GM13976 (cell line): ENCODE measurements at places on chromosomes 16 and 17.

DNA sequence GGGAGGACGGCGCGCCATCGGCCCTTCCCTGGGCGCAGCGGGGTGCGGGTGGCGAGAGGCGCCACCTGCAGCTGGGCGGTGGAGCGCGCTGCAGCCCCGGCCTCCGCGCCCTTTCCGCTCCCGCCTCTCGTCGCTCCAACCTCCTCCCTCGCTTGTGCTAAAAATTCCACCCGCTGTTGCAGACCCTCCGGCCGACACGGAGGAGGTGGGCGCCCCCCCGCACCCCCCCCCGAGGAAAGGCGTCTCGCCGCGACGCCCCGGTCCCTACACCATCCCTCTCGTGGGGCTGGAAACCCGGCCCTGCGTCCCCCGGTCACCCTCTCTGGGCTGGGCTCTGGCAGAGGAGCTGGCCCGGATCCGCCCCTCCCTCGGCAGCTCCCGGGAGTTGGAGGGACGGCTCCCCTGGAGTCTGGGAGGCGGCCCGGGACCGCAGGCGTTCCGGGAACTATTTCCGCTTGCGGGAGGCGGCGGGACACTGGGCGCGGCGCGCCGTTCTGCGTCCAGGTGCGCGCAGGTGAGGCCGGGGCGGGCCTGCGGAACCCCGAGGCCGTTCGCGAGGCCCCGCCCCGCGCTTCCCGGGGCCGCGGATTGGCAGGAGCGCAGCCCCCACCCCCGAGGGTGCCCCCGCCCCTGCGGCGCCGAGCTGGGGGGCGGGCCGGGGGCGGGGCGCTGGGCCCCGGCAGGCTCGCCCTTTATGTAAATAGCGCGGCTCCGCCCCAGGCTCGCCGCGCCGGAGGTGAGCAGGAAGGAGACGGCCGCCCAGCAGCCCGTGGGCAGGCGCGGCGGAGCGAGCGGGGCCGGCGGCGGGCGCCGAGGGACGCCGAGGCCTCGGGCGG, at the start of gene LLGL2:
TSS of gene LLGL2 (plus strand) at position 728 of the 836 bp plus-strand sequence. CDS start 17,730 bp downstream, outside the sequence.
- peak; percentile 96 for DNase-seq

DNA sequence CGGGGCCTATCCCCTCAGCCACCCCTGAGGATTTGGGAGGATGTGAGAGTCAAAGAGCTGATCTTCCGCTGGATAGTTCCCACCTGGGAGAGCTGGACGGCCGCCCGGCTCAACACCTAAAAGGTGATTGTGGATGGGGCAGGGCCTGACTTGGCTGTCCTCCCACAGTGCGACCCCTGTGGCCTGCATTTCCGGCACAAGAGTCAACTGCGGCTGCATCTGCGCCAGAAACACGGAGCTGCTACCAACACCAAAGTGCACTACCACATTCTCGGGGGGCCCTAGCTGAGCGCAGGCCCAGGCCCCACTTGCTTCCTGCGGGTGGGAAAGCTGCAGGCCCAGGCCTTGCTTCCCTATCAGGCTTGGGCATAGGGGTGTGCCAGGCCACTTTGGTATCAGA, 4.5 kb downstream of the BCL6B start:
- DNase-seq: no peak

DNA sequence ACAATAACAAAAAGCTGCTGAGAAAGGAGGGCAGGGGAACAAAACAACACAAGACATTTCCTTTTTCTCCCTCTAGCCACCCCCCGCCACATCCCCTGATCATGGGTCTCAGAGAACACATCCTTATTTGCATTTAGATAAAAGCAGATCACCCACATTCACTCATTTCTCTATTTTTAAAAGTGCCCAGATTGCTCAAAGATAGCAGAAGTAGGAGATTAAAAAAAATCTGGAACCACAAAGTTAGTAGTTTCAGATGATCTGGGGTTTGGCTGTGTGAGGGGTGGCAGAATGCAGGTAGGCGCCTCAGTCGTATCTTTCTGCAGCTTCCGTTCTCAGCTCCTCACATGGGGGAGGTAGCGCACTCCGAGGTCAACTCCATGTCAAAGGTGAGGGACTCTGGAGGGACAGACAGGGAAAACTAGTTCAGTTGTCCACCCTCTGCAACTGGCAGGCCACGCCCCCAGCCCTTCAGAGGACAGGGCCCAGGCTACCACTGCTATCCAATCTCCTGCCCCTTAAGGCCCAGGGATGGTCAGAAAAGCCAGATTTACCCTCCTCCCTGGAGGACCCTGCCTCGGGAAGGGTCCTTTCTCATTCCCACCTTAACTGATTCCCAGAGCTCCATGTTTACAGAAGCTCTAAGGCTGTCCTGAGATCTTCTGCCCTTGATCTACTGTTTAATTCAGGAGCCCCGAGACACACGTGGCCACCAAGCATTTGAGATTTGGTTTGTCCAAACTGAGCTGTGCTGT, 27.3 kb downstream of the STAT5A start:
- DNase-seq: no peak

DNA sequence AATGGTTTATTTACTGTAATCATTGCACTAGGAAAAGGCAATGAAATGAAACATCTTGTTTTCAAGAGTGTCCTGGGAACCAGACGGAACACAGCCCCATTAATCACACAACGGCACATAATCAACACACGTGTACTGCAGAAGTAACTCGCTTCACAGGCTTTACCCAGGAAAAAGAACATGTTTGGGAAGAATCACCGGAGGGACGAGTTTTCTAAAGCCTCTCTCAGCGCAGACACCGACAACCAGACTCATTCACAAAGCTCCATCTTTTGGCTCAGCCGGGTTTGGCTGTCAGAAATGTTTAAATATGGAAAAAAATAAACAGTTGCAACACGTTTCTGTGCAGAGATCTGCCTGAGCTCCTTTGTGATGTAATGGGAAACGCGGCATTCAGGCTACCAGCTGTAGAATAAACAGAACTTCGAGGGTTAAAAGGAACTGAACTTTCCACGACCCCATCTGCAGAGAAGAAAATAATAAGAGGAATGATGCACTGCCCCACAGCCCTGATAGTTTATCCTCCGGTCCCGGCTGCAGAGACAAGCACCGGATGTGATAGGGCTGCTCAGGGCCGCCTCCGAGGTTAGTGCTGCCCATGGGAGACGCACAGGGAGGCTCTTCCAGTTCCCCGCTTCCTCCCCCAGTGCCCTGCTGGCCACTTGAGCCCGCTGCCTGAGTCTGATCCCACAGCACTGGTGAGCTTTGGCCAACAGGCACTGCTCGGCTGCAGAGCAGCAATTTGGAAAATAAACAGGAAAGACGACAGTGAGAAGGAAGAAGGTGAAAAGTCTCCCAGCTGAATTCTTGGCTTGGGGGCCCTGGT, 119.8 kb downstream of the HIC1 start:
- DNase-seq: no peak

- no peak for DNase-seq
Observed at GRCh38 chr16:89121691-89122321, 28.2 kb downstream of the ACSF3 start.

DNA sequence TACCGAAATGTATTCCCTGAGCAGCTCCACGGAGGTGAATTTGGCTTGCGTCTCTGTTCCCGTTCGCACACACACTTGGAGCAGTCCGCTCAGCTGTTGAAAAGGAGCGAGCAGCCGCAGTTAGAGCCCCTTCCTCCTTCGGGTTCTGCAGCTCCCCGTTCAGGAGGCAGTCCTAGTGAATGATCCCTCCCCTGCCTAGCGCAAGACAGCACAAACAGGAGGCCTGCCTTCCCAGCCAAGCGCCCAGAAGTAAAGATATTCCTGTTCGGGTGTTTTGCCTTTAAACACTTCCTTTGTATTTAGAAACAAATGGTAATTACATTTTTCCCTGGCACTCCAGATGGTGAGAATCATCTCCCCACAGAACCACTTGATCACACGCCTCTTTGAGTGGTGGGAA, 64.7 kb downstream of the ABCC12 start:
- DNase-seq: no peak

GRCh38 chr17:39979016-39979670, 1.5 kb upstream of the PSMD3 start:
- DNase-seq: no peak

DNA sequence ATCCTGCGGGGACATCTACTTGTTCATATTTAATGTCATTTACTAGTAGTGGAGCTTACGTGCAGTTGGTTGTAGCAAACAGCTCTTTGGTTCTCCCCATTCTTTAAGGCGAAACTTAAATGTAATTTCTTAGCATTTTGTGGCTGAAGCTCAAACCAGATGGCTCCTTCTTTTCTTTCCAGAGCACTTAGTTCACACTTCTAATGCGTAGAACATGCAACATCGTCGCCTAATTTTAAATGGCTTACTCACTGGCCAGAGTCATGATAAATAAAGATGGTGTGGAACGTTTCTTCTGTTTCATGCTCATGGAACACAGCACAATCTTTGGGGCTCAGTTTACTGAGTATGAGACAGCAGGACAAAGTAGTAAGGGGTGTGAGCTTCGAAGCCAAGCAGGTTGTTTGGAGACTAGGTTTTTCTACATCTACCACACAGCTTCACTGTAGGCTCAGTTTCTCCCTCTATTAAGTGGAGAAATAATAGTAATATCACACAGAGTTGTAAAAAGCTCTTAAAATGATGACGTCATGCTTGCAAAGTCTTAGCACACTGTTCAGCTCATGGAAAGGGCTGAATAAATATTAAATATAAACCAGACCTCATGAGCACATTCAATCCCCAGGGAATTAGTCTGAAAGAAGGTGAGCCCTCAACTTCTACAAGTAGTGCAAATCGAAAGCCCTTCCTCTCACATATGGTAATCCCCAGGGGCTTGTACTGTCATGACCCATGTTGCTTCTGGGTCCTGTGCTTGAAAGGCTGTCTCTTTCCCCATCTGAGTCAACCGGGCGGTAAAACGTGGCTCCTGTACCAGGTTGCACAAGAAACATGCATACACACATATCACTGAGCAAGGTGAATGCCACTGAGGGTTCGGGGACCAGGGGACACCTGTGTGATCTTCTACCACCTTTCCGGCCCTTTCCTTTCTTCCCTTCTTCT, 384.3 kb downstream of the CDH13 start:
- no peak for DNase-seq

- DNase-seq: no peak
Observed at GRCh38 chr17:31050948-31051347, 43.8 kb upstream of the NF1 start.

DNA sequence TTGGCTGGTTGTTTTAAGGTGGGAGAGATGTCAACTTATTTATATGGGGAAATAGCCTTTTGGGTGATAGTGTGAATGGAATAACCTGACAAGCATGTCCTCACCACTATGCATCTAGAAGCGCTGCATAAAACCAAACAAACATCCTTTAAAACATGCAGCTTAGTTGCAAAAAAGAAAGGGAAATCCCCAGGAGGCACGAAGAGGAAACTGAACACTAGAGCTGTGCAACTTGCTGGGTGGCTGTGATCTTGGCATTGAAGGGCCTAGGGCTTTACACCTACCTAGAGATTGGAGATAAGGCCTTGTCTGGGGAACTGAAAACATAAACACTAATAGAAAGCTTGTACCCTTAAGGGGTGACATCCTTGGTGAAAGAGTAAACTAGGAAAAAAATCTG, 7.3 kb downstream of the C16orf54 start:
- peak; percentile 66 for DNase-seq

DNA sequence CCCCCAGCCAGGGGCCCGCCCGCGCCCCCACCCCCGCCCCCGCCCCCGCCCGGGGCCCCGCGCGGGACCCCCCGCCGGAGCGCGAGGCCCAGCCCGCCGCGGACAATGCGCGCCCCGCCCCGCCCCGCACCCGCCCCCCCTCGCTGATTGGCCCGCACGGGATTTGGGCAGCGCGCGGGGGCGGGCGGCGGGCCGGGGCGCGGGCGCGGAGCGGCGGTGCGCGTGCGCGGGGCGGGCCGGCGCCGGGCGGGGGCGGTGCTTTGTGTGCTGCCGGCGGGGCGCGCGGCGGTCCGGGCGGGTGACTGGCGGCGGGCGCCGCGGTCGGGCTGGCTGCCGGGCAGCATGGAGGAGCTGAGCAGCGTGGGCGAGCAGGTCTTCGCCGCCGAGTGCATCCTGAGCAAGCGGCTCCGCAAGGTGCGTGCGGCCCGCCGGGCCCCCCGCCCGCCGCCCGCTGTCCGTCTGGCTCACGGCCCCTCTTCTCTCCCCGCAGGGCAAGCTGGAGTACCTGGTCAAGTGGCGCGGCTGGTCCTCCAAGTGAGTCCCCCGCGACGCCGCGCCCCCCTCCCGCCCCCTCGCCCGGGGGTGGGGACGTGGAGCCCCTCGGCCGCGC, at the start of gene CBX2:
TSS of gene CBX2 (plus strand) at position 255 of the 610 bp plus-strand sequence. CDS start at position 343, 88 bp downstream.
- DNase-seq: peak; percentile 97

DNA sequence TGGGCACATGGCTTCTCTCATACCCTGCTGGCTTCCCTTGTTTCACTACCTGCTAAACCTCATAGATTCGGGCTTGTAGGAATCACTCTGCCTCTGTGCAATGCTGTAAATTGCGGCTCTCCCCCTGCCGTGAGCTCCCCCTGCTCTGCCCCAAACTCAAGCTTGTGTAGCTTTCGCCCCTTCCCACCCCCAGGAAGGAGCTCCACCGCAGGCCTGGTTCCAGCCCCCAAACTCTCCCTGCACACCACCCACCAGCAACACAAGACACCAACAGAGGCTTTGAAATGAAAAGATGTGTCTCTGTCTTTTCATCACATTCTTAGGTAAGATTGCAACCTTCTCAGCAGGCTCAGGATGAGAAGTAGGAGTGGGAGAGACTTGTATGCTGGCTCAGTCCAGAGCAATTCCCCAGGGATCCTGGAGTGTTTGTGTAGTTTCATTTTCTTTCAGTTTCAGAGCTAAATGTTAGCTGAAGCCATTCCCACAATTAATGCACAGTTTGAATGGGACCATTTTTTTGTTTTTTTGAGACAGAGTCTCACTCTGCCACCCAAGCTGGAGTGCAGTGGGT, 14.2 kb downstream of the CX3CL1 start:
- DNase-seq: no peak

- no peak for DNase-seq
Observed at GRCh38 chr16:73319261-73319660, 271.3 kb upstream of the ZFHX3 start.

DNA sequence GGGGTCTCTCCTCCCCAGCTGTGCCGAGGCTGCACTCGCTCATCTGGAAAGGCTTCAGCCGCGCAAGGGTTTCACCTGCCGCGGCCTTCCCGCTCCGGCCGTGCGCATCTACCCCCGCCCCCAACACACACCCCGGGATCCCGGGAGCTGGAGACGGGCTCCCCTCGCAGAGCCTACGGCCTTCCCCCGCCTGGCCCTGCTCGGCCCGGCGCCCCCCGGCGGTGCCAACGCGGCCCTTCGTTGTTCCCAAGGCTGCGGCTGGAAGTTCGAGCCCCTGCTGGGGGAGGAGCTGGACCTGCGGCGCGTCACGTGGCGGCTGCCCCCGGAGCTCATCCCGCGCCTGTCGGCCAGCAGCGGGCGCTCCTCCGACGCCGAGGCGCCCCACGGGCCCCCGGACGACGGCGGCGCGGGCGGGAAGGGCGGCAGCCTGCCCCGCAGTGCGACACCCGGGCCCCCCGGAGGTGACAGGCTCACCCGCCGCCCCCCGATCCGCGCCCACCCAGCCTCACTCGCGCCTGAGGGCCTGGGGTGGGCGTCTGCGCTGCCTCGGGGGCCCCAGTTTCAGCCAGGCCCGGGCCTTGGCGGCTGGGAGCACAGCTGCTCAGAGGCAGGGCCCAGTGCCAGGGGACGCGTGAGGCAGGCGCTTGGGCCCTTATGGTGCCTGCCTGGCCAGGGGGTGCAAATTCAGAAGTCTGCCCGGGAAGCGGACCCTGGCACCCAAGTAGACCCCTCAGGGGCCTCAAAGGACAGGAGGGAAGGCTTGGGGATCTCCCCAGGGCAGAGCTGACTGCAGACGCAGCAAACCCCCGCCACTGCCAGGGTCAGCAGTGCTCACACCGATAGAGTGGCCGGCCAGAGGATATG, 11.2 kb downstream of the GALK1 start:
- peak; percentile 94 for DNase-seq

GRCh38 chr17:51734462-51734861, 424.1 kb downstream of the CA10 start:
- DNase-seq: no peak

GRCh38 chr17:40459636-40460603, 16.7 kb downstream of the IGFBP4 start:
- DNase-seq: no peak

GRCh38 chr17:72699545-72699944, 392.9 kb downstream of the SLC39A11 start:
- no peak for DNase-seq
